ENCODE measurements at places on chromosomes 5 and 9.

DNA sequence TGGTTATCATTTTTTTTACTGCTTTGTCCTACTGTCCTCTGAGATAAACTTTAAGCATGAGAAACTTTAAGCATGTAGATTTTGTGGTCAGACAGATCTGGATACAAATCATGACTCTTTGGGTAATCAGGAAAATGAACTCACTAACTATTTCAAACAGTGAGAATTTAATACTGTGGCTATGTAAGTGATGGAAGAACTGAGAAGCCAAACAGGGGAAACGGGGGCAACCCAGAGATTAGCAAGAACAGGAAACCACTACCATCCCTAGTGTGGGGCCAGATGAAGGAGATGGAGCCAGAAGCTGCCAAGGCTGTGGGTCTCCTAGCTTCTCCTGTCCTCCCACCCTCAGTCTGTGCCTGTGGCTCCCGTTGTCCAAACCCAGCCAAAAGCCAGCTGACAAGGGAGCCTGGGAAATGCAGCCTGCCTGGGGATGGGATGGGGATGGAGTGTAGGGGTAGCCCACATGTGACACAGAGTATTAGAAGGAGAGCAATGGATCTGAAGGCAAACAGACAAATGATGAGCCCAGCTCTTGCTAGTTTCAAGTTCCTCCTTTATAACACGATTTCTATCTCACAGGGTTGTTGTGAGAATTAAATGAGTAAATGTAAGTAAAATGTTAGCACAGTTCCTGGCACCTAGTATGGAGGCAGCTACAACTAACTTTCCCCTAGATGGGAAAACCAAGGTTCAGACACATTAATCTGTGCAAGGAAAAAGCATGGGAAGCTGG is 27.7 kb upstream of the CDC23 start:
- H3K36me3 ChIP-seq, result no peaks in the 10 kb centered on the region
- no peak overlapping the region for H3K4me3 ChIP-seq
- DNase-seq, result no peak

GRCh38 chr5:92944903-92945604 is 636.0 kb downstream of the NR2F1-AS1 start:
- H3K27ac ChIP-seq, result no peak overlapping the region
- no peaks in the 10 kb centered on the region for H3K4me1 ChIP-seq
- no peak for DNase-seq
- no peaks in the 10 kb centered on the region for H3K27me3 ChIP-seq
- H3K36me3 ChIP-seq, result no peaks in the 10 kb centered on the region
- no peak overlapping the region for H3K4me3 ChIP-seq

DNA sequence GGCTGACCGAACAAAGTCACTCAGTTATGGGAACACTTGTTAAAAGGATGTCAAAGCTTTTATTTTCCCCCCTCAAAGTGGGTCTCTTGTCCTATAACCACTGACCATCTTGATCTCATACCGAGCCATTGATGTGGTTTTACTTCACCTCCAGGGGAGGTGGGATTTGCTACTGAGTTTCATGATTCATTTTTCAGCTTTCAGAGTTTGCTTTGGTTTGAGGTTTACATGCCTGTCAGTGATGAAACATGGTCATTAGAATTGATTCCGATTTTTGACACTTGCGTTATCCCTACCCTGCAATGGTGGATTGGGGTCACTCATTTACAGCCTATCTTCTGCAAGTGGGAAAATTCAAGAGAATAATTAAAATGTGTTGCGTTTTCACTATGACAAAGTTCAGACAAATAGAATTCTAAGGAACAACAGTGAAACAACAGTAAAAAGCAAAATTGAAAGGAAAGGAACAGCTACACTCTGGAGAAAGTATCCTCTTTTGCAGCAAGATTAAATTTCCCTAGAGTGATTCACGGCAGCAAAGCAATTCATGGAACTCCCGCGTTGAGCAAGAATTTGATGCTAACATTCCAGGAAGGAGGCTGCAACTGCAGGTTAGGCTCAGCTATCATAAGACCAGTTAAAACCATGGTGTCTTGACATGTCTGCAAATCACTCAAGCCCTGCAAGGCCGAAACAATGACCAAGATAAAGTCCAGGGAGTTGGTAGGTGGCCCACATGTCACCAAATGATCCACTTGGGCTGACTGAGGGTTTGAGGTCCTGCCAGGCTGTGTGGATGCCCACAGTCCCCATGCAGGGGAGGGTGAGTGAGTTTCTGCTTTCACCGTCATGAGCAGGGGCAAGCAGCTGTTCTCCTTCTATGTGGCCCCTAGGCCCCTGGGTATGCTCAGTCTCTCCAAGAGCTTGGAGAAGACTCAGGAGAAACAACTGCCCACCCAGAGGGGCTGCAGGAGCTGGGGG is 9.4 kb downstream of the GADD45G start:
- H3K4me3 ChIP-seq, result no peak overlapping the region
- no peaks in the 10 kb centered on the region for H3K36me3 ChIP-seq
- no peaks in the 10 kb centered on the region for H3K4me1 ChIP-seq
- no peak for DNase-seq

- H3K27me3 ChIP-seq, result no peaks in the 10 kb centered on the region
- H3K4me3 ChIP-seq, result no peak overlapping the region
- H3K4me1 ChIP-seq, result no peaks in the 10 kb centered on the region
- DNase-seq, result no peak
Measured at GRCh38 chr9:130299785-130300615, 34.4 kb downstream of the HMCN2 start.

Data from CD4-positive, CD25-positive, alpha-beta regulatory T cell (primary cell).